GM12865 (cell line): ENCODE measurements at places on chromosomes 2 and 18.
A peak's percentile ranks its signal among the peaks of the same experiment; 100 is the strongest.

DNA sequence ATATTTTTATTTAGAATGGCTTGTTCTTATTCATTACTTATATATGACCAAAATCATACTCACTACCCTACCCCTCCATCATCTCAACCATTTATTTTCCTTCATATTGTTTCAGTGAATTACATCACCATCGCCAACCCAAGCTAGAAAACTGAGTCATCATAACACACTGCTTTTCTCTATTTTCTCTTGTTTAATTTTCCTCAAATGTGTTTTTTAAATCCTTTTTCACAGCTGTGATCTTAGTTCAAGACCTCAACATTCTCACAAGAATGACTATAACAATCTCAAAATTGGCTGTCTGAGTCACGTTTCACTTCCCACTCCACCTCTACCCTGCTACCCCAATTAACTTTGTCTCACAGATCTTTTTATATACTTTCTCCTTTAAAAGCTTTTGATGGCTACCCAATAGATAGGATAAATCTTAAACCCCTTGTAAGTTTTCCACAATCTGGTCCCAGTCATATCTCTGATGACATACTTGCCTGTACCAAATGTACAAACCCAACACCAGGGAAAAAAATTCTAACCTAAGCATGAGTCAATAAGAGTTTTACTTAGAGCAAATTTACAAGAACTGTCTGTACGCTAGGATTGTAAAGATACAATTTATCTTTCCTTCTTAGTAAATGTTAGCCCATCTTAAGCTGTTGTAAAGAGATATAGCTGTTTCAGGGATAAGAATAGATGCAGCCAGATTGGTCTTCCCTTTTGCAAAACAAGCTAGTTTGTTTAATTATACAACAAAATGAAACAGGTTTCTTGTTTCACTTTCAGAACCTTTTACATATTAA is 635.1 kb upstream of the SLC39A10 start:
- DNase-seq = peak; percentile 36

GRCh38 chr18:22114526-22115321 is 54.7 kb upstream of the GATA6 start:
- no peak for DNase-seq

- no peak for DNase-seq
Measured at GRCh38 chr2:129400826-129401225, 578.6 kb upstream of the RAB6C start.

- no peak for DNase-seq
Measured at GRCh38 chr18:39360072-39360471, 1794.5 kb upstream of the CELF4 start.

DNA sequence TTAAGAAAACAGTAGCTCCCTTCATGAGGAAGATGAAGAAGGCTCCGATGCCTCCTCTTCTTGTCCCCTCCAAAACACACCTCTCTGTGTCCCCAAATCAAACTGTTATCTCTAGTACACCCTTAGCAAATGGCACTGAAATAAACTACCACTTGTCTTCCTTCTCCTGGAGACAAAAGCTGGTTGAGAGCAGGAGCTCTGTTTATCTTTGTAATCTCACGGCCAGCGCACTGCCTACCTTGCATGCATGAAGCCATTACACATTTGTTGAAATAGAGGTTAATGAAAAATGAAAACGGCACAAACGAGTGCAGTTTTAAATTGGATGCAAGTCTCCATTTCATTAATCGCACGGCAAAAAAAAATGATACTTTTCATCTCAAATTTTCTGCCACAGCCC is 113.7 kb downstream of the EPB41L3 start:
- no peak for DNase-seq

DNA sequence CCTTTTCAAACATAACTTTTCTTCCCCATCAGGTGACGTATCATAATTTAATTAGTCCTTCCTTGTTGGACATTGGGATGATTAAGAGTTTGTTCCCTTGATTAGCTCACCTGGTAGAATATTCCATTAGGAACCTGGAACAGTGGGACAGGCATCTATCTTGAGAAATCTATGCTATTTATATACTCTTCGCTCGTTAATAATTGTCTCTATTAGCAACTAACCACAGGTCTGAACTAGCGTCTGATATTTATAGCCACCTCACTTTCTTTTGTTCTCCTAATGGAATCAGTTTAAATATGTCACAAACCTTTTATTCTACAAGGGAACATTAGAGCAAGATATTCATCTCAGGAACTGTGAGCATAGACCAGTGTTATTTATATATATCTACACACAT is 79.8 kb downstream of the MAPK4 start:
- DNase-seq = no peak

GRCh38 chr2:186913870-186914269 is 64.9 kb upstream of the ZSWIM2 start:
- peak; percentile 58 for DNase-seq

GRCh38 chr2:23429036-23429435 is 44.1 kb downstream of the KLHL29 start:
- no peak for DNase-seq

- DNase-seq = no peak
Measured at GRCh38 chr2:79622508-79622907, 109.7 kb downstream of the CTNNA2 start.

DNA sequence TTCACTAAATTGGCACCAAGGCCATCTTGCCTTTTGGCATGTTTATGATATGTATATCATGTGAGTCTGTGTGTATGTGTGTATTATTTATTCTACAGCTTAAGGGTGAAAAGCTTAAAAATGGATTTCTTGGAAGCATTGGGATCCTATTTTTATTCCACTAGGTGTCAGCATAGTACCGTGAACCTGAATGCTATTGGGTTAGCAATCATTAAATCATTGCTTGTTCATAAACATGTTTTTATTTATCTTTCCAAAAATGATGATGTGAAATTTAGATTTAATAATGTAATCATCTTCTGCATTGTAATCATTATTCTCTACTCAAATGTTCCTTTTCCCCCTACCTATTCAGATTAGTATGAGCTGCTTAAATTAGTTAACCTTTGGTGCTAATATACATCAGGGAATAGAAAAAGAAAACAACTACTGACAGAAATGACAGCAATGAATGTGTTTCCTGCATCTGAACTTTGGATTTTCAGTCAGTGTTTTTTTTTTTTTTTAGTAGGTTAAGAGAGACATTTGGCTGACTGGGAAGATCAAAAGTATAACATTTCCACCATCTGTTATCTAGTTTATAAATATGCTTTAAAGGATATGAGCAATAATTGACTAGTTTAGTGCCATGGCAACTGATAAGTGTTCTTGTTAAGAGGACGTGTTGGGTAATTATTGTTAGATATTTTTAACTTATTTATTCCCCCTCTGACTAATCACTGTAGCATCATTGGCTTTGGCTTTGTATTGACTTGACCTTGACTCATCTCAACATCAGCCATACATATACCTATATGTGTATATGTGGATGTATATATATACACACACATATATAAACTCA is 14.1 kb upstream of the ZSWIM2 start:
- peak; percentile 34 for DNase-seq

DNA sequence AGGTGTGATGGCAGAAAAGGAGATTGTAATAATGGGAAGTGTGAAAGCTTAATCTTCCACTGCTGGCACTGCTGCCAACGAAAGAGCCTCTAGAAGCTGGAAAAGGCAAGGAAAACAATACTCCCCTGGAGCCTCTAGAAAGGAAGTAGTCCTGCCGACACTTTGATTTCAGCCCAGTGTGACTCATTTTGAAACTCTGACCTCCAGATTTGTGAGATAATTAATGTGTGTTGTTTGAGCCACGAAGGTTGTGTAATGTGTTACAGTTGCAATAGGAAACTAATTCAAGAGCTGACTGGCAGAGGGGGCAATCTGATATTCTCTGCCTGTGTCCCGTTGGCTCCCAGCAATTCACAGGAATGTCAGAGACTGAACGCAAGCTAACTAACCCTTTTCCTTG is 219.2 kb upstream of the UBE2E3 start:
- DNase-seq = peak; percentile 19

GRCh38 chr2:206802654-206803514 is 37.5 kb downstream of the FASTKD2 start:
- no peak for DNase-seq

GRCh38 chr2:17753803-17754663 is at the start of the genes GEN1 and SMC6:
TSS of gene GEN1 (plus strand) at chr2:17754138. CDS start at chr2:17759944, 5,806 bp downstream.
TSS of gene SMC6 (minus strand) at chr2:17753810. CDS start at chr2:17745946, 7,864 bp downstream.
- DNase-seq = peak; percentile 98

DNA sequence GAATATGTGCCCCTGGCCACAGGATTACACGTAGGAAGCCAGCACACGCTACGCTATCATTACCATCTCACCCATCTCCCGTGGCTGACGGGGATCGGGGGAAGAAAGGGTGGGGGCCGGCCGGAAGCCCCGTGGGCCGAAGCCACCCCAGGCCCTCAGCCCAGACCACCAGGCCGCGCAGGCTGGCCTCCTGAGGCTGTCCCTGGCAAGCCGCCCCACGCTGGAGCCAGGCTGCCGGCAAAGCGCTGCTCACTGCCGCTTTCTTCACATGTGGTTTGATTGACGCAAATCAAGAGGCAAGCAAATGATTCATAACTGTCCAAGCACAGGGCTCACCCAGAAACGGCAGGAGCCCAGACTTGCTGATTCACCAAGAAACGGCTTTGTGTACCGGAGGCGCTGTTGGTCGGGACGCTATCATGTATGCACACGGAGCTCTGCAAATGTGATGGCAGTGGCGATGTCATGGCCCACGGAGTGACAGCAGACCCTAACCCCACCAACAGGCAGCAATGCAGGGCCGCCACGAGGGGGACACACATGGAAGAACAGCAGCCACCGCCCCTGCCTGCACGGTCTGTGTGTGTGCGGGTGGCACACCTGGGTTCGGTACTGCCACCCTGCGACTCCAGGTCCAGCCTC is 125.7 kb downstream of the HDAC4 start:
- peak; percentile 88 for DNase-seq

- DNase-seq = peak; percentile 62
Measured at GRCh38 chr18:63187791-63188460, 131.6 kb downstream of the BCL2 start.

DNA sequence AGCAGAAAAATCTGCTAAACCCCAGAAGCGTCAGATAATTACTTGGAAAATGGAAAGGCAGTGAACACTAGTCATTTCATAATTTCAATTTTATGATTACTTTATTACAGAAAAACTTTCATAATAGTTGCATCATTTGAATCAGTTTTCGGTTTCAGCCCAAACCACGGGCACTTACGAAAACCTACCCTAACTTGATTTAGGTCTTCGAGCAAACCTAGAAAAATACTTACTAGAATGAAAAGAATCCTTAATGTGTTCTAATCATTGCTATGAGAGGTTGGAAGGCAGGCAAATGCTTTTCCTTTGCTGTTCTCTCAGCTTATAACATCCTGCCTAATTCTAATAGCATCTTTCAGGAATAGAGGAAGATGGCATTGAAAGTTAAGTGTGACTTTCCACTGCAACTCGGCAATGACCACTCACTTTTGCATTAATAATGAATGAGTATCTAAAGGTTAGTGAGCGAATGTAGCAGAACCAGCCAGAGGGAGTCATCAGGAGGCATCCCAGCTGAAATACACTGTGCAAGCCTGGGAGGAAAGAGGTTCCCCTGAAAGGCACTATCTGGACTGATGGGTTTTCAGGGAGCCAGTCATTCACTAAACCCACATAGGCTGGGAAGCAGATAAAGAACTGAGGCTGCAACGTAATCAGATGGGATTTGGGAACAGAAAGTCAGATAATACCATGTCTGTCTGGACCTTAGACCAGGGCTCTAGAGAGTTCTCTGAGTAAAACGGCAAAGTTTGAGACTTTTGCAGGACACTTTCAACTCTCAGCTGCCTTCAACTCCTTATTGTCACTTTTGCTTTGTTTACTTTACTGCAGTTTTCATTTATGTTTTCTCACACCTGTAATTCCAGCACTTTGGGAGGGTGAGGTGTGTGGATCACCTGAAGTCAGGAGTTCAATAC is 520.8 kb downstream of the RNF144A start:
- DNase-seq = peak; percentile 74

- no peak for DNase-seq
Measured at GRCh38 chr2:241157841-241158545, 7.7 kb downstream of the PPP1R7 start.

DNA sequence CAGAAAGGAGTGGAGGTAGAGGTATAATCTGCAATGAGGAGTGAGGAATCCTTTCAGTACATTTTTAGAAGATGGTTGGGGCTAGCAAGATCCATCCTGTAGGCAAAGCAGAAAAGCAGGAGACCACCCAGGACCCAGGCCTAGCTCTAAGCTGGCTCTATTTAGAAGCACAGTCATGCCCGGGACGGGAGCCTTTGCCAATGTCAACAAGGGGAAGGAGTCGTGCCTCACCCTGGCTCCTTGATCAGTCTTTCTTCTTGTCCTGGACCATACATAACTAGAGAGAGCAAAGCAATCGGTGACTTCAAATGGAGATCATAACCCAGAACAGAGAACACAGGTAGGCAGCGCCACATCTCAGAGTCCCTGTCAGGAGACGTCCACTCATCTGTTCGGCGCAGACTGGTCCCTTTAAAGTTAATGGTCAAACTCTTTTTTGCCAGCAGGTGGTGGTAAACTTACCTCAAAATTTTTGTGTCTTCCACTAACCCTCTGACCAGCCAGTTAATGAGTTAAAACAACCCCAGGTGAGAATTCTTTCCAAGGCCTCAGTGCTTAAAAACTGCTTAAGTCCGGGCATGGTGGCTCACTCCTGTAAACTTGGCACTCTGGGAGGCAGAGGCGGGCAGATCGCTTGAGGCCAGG is 8.0 kb downstream of the MC5R start:
- DNase-seq = peak; percentile 26

DNA sequence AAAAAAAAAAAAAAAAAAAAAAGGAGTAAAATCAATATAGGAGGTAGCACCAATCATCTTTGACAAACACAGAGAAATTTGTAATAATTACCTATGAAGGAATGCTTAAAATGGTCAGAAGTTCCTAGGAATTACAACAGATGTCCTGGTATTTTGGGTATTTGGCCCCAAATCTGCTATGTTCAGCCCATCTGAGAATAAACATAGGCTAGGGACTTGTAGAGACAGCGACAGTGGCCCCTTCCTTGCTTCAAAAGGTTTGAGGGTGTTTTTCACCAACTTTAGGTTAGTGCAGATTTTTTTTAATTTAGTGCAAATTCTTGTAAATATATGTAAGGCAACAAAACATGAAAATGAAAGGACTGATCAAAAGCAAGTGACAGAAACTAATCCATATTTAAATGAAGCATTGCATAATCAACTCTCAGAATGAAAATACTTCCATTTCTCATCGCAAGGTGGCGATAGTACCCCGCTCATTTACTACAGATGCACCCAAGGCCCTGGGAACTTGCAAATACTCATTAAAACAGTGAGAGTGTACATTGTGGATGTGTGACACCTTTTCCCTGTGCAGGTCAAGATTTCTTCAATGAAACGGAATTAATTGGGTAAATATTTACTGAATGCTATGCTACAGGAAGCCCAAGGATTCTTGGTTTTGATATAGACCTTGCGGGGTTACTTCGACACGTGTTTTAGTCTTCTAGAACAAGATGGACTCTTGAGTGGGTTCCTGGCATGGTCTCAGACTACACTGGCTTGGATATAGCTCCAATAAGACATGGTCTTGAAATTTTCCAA is 44.6 kb downstream of the FAM124B start:
- peak; percentile 76 for DNase-seq
